ENCODE measurements at places on chromosomes 12 and 14.

GRCh38 chr14:101207897-101208296, 304.4 kb upstream of the RTL1 start:
- DNase-seq = no peak
- H3K4me3 ChIP-seq = no peak overlapping the region
- no peaks in the 10 kb centered on the region for H3K36me3 ChIP-seq
- no peaks in the 10 kb centered on the region for H3K27me3 ChIP-seq

- DNase-seq = no peak
- H3K4me1 ChIP-seq = no peaks in the 10 kb centered on the region
- peaks cover 8% of the 10 kb centered on the region for H3K36me3 ChIP-seq
- no peaks in the 10 kb centered on the region for H3K27me3 ChIP-seq
- no peak overlapping the region for H3K4me3 ChIP-seq
These were observed 44.0 kb upstream of the ISM2 start for GRCh38 chr14:77542421-77543239.

GRCh38 chr14:102927346-102927877, 4.9 kb downstream of the AMN start:
- no peak for DNase-seq
- H3K4me3 ChIP-seq = no peak overlapping the region
- H3K27ac ChIP-seq = no peak overlapping the region
- peaks cover 16% of the 10 kb centered on the region for H3K4me1 ChIP-seq
- no peaks in the 10 kb centered on the region for H3K36me3 ChIP-seq
- no peaks in the 10 kb centered on the region for H3K27me3 ChIP-seq

- H3K27ac ChIP-seq = no peak overlapping the region
- no peak overlapping the region for H3K4me3 ChIP-seq
- no peaks in the 10 kb centered on the region for H3K4me1 ChIP-seq
- no peak for DNase-seq
- H3K36me3 ChIP-seq = no peaks in the 10 kb centered on the region
These were observed 15.7 kb downstream of the CAPZA3 start for GRCh38 chr12:18753481-18754123.

DNA sequence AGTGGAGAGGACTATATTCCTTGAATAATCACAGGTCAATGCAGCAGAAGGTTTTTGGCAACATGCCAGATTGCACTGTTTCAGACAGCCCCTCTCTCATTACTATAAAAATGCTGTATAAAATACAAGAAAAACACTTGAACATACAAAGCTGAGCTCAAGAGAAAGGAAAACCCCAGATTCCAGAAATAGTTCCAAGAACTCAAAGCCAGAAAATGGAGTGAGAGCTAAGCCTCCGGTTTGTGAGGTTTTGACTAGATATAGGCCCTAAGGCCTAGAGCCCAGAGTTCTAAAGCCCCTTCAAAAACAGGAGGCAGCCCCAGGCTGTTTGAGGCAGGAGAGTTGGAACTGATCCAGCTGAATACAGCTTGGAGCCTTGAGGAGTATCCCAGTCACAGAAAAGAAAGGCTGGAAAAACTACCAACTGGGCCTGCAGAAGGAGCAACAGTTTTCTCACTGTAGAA, 29.4 kb upstream of the ACTN1 start:
- H3K36me3 ChIP-seq = no peaks in the 10 kb centered on the region
- peaks cover 4% of the 10 kb centered on the region for H3K27me3 ChIP-seq
- DNase-seq = no peak

- no peaks in the 10 kb centered on the region for H3K36me3 ChIP-seq
- no peak overlapping the region for H3K27ac ChIP-seq
- H3K4me3 ChIP-seq = no peak overlapping the region
- H3K27me3 ChIP-seq = no peaks in the 10 kb centered on the region
- H3K4me1 ChIP-seq = peaks cover 10% of the 10 kb centered on the region
- no peak for DNase-seq
These were observed 6.5 kb downstream of the KRT85 start for GRCh38 chr12:52360663-52361271.

- H3K4me3 ChIP-seq = no peak overlapping the region
- no peak overlapping the region for H3K27ac ChIP-seq
- no peaks in the 10 kb centered on the region for H3K36me3 ChIP-seq
- H3K27me3 ChIP-seq = no peaks in the 10 kb centered on the region
- H3K4me1 ChIP-seq = no peaks in the 10 kb centered on the region
These were observed 57.4 kb downstream of the DAAM1 start for GRCh38 chr14:59245809-59246295.

- H3K4me1 ChIP-seq = no peaks in the 10 kb centered on the region
- H3K27ac ChIP-seq = no peak overlapping the region
- no peak overlapping the region for H3K4me3 ChIP-seq
- H3K27me3 ChIP-seq = no peaks in the 10 kb centered on the region
- no peak for DNase-seq
These were observed 90.8 kb downstream of the LGMN start for GRCh38 chr14:92657457-92658142.

- no peak overlapping the region for H3K4me3 ChIP-seq
- H3K36me3 ChIP-seq = peaks cover 59% of the 10 kb centered on the region
- no peak for DNase-seq
- H3K4me1 ChIP-seq = no peaks in the 10 kb centered on the region
These were observed 63.6 kb downstream of the PAPOLA start for GRCh38 chr14:96565811-96566210.

GRCh38 chr12:89225401-89225800, 126.9 kb downstream of the DUSP6 start:
- H3K27ac ChIP-seq = peak overlapping the region; percentile 68
- no peaks in the 10 kb centered on the region for H3K27me3 ChIP-seq
- H3K4me1 ChIP-seq = peaks cover 48% of the 10 kb centered on the region
- H3K36me3 ChIP-seq = no peaks in the 10 kb centered on the region
- peak; percentile 87 for DNase-seq
- no peak overlapping the region for H3K4me3 ChIP-seq

- H3K27ac ChIP-seq = no peak overlapping the region
- no peak overlapping the region for H3K4me3 ChIP-seq
- peak; percentile 37 for DNase-seq
- peaks cover 66% of the 10 kb centered on the region for H3K36me3 ChIP-seq
- H3K27me3 ChIP-seq = no peaks in the 10 kb centered on the region
- peaks cover 22% of the 10 kb centered on the region for H3K4me1 ChIP-seq
These were observed 26.1 kb upstream of the STAC3 start for GRCh38 chr12:57276935-57277563.

DNA sequence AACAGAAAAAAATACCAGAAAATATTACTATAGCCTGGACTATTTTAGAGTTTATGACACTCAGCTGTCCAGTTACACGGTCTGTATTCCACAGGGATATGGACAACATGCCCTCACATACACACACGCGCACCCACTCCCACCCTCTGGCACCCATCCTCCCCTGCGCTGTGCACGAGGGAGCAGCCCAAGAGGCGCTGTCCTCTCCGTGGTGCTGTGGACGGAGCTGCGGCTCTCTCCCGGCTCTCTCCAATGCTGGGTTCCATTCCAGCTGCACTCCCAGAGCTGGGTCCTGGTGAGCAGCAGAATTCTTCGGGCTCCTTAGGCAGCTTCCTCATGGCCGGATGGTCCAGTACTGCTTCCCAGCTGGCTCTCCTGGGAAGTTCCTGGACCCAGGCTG, 6.0 kb upstream of the NGB start:
- no peaks in the 10 kb centered on the region for H3K4me1 ChIP-seq
- peaks cover 25% of the 10 kb centered on the region for H3K36me3 ChIP-seq
- H3K27me3 ChIP-seq = no peaks in the 10 kb centered on the region
- H3K4me3 ChIP-seq = no peak overlapping the region
- no peak for DNase-seq

DNA sequence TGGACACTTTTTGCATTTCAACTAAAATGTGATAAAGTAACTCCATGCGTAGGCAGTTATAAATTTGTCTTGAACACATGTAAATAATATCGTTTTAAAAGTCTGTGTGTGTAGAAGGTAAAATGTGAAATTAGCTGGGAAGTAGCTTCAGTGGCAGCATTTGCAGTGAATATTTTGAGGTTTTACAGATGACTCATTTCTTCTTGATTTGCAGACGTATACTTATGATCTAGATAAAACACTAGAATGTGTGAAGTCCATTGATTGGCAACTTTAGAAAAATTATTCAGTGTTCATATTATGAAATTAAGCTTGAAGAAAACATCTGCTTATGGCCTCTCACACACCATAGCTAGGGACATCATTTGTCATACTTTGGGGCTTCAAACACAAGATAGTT, 788.6 kb upstream of the NOVA1 start:
- no peak for DNase-seq
- H3K27ac ChIP-seq = no peak overlapping the region
- H3K36me3 ChIP-seq = no peaks in the 10 kb centered on the region
- H3K4me3 ChIP-seq = no peak overlapping the region
- H3K27me3 ChIP-seq = no peaks in the 10 kb centered on the region
- no peaks in the 10 kb centered on the region for H3K4me1 ChIP-seq

- H3K36me3 ChIP-seq = peaks cover 7% of the 10 kb centered on the region
- H3K4me3 ChIP-seq = no peak overlapping the region
- H3K27me3 ChIP-seq = no peaks in the 10 kb centered on the region
- peak overlapping the region; percentile 81 for H3K27ac ChIP-seq
- peaks cover 47% of the 10 kb centered on the region for H3K4me1 ChIP-seq
- no peak for DNase-seq
These were observed 2.2 kb downstream of the ORAI1 start for GRCh38 chr12:121628536-121628935.

GRCh38 chr12:11777962-11778361, 128.5 kb downstream of the ETV6 start:
- H3K27me3 ChIP-seq = no peaks in the 10 kb centered on the region
- peaks cover 81% of the 10 kb centered on the region for H3K4me1 ChIP-seq
- H3K36me3 ChIP-seq = peaks cover 31% of the 10 kb centered on the region

GRCh38 chr12:118332511-118332910, 40.2 kb downstream of the TAOK3 start:
- no peak overlapping the region for H3K4me3 ChIP-seq
- no peak overlapping the region for H3K27ac ChIP-seq
- no peaks in the 10 kb centered on the region for H3K36me3 ChIP-seq
- H3K27me3 ChIP-seq = no peaks in the 10 kb centered on the region
- DNase-seq = no peak

GRCh38 chr12:42587601-42588523, 1.7 kb downstream of the PRICKLE1 start:
- H3K36me3 ChIP-seq = no peaks in the 10 kb centered on the region
- DNase-seq = no peak
- no peak overlapping the region for H3K4me3 ChIP-seq
- no peaks in the 10 kb centered on the region for H3K27me3 ChIP-seq

GRCh38 chr12:32695787-32696186, 16.7 kb downstream of the DNM1L start:
- H3K4me1 ChIP-seq = no peaks in the 10 kb centered on the region
- peaks cover 8% of the 10 kb centered on the region for H3K36me3 ChIP-seq
- H3K27ac ChIP-seq = no peak overlapping the region
- H3K27me3 ChIP-seq = no peaks in the 10 kb centered on the region

DNA sequence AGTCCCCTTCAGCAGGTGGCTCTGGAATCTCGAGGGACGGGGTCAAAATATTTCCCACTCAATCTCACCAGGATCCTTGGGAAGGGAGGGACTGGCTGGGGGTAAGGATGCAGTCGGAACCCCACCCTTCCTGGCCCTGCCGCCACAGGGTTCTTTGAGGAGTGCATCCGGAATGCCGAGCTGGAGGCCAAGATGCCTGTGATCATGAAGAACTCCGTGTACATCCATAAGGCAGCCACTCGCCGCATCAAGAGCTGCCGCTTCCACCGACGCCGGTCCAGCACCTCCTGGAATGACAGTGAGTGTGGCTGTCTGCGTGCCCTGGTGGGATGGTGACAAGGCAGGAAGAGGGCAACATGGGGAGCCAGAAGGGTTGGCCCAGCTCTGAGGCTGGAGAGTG, 43.1 kb downstream of the PLEKHD1 start:
- DNase-seq = no peak
- no peak overlapping the region for H3K27ac ChIP-seq
- H3K4me3 ChIP-seq = no peak overlapping the region
- no peaks in the 10 kb centered on the region for H3K36me3 ChIP-seq

DNA sequence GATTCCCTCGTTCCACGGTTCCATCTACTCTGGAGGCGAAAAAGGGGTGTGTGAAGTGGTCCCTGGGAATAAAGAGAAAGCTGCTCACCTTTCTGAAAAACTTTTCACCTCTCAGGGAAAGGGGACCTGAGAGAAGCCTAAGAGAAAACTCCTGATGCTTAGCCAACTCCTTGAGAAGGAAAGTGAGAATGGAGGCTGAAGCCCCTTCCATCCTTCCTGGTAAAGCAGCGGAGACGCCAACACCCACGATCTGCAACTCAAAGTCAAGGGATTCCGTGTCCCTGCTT, 110.0 kb downstream of the ARF6 start:
- DNase-seq = no peak
- peaks cover 17% of the 10 kb centered on the region for H3K27me3 ChIP-seq
- no peaks in the 10 kb centered on the region for H3K36me3 ChIP-seq
- H3K27ac ChIP-seq = no peak overlapping the region

DNA sequence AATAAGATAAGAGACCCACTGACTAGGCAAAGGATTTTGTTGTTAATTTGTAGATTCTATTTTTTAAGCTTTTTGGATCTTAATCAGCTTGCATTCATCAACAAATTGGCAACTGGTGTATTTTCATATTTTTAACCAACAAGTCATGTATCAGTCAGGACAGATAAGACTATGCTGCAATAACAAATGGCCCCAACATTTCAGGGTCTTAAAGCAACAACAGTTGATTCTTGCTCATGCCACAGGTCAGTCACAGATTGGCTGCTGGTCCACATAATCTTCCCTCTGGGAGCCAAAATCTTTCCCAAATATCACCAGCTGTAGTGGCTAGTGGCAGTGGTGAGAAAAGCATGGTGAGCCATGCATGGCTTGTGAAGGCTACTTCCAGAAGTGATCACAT, 21.9 kb upstream of the SERPINA12 start:
- no peak for DNase-seq
- H3K27ac ChIP-seq = no peak overlapping the region
- H3K4me3 ChIP-seq = no peak overlapping the region
- H3K36me3 ChIP-seq = no peaks in the 10 kb centered on the region
- H3K4me1 ChIP-seq = no peaks in the 10 kb centered on the region

- H3K27ac ChIP-seq = no peak overlapping the region
- H3K4me3 ChIP-seq = no peak overlapping the region
These were observed 41.3 kb downstream of the FANCM start for GRCh38 chr14:45177076-45177475.
